ENCODE measurements at places on chromosomes 5 and 9.

- no peak for DNase-seq
Observed at GRCh38 chr5:30103452-30104202, 1089.9 kb upstream of the CDH6 start.

DNA sequence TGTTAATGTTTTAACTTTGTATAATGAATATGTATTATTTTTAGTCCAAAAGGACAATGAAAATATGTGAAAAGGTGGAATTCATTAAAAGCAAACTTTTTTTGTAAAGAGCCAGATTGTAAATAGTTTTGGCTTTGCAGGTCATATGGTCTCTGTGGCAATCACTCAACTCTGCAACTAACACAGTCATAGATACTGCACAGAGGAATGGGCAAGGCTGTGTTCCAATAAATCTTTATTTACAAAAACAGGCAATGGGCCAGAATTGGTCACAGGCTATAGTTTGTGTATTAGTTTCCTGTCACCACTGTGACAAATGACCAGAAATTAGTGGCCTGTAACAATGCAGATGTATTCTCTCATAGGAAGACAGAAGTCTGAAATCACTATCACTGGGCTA, 125.4 kb upstream of the PTCH1 start:
- no peak for DNase-seq

DNA sequence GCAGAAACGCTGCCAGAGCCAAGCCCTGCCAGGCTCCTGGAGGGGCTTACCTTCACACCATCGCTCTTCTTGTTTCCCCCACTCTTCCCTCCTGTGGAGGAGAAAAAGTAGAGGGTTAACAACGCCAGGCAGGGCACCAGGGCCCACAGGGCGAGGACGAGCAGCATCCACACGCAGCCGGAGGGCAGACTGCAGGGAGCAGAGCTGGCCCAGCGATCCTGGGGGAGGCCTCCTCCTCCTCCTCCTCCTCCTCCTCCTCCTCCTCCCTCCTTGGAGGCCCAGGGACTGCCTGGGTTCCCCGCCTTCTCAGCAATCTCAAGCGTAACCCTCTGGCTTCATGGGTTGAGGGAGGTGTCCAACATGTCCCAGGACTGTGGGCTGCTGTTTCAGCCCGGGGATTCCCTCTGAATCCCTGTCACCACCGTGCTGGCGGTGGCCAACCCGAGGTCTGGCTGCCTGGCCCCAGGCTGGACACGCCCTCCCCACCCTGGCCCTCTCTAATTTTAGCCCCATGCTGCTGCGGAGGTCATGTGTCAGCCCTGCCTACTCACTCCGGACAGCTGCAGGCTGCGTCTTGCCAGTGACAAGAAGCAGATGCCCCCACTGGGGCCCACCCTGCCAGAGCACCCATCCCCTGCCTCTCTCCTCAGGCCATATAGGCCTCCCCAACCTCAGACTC, 44.3 kb downstream of the CAMK2A start:
- no peak for DNase-seq

DNA sequence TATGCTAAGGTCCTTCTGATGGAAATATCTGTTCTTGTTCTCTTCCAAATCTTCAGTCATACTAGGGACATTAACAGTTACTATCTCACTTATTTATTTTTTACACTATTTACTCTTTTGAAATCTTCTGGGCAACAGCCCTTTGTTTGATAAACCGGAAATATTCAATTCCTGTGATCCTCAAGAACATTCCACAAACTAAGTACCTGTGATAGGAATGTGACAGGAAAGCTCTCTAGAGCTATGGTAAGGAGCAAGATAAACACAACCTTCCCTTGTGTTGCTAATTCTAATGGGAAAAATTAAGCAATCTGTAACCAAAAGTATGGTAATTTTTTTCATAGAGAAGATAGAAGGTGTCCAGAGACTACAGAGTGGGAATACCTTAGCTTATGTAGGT, 22.0 kb upstream of the ANKRD34B start:
- no peak for DNase-seq

DNA sequence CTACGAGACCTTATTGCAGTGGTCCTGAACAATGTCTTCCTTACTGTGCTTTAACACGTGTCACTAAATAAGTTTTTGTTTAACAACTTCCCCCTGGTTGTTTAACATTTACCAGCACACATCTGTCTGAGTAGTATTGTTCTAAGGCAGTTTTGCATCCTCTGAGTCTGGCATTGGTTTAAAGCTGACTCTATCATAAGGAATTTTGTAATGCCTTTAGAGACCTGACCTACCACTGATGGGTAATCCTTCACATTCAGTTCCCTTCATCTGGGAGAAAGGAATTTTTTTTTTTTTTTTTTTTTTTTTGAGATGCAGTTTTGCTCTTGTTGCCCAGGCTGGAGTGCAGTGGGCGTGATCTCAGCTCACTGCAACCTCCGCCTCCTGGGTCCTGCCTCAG, 20.0 kb upstream of the PCAT7 start:
- no peak for DNase-seq

- no peak for DNase-seq
Observed at GRCh38 chr9:15101095-15101494, 190.9 kb upstream of the FREM1 start.

DNA sequence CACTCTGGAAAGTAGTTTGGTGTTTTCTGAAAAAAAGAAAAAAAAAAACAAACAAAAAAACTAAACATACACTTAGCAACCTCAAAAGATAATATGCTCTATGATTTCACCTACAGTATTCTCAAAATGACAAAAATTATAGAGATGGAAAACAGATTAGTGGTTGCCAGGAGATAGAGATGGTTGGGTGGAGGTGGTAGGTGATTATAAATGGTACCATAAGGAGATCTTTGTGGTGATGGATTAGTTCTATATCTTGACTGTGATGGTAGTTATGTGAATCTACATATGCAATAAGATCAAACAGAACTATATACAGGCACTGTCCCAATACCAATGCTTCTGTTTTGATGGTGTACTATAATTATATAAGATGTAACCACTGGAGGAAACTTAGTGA, 32.0 kb downstream of the PTBP3 start:
- no peak for DNase-seq

- no peak for DNase-seq
Observed at GRCh38 chr9:78074385-78075291, 43.0 kb upstream of the GNAQ start.

- no peak for DNase-seq
Observed at GRCh38 chr9:89863141-89863540, 258.3 kb downstream of the GADD45G start.

- DNase-seq = no peak
Observed at GRCh38 chr9:108639696-108640095, 216.1 kb downstream of the ACTL7B start.

- no peak for DNase-seq
Observed at GRCh38 chr5:131481569-131481968, 153.5 kb downstream of the RAPGEF6 start.
